ENCODE measurements at places on chromosomes 16 and 17. TPM values are rescaled to one million over a fixed set of nuclear protein-coding genes. Genes with fewer than 3 reads are reported as not detected.

DNA sequence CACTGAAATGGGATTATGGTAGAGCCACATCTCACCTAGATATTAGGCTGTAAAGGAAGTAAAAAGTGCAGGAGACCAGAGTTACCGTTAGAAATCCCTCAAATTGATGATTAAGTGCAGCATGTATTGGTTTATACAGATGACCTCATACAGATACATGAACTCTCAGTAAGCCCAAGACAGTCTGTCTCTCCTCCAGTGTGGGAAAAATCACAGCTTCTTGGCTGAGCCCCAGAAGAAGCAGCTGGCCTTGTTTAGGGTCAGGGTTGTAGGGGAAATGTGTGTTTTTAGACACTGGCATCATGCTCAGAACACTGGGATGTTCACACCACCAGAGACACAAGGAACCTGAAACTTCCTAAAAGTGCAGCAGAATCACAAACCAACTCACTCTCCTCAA, 135.9 kb downstream of the KATNIP start:
- H3K27me3 ChIP-seq = no peaks in the 10 kb centered on the region
- H3K4me3 ChIP-seq = no peak overlapping the region
- H3K36me3 ChIP-seq = peaks cover 20% of the 10 kb centered on the region
- no peak for DNase-seq
- no peak overlapping the region for H3K27ac ChIP-seq
- no peaks in the 10 kb centered on the region for H3K4me1 ChIP-seq

The KRT25 gene
- not detected for polyA plus RNA-seq

The SPN gene
- not detected for polyA plus RNA-seq

DNA sequence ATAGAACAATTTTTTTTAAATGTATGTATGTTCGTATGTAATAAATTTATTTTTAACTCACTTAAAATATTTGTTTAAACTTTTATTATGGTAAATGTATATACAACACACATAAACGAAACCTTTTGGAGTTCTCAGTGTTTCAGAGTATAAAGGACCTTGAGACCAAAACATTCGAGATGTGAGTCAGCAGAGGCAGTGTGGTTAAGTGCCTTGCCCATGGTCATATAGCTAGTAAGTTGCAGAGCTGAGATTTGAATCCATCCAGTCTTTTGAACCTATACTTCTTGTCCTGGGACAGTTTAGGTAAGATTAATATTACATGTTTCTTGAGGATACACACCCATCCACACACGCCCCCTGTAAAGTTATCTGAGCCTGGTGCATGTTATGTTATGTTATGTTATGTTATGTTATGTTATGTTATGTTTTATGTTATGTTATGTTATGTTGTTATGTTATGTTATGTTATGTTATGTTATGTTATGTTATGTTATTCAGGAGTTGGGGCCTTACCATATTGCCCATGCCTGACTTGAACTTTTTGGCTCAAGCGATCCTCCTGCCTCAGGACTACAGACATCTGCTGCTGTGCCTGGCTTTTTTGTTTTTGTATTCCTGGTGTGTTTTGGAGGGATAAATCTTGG, 41.8 kb downstream of the TNRC6A start:
- peaks cover 15% of the 10 kb centered on the region for H3K4me1 ChIP-seq
- no peak overlapping the region for H3K27ac ChIP-seq
- DNase-seq = no peak
- H3K36me3 ChIP-seq = peaks cover 11% of the 10 kb centered on the region

DNA sequence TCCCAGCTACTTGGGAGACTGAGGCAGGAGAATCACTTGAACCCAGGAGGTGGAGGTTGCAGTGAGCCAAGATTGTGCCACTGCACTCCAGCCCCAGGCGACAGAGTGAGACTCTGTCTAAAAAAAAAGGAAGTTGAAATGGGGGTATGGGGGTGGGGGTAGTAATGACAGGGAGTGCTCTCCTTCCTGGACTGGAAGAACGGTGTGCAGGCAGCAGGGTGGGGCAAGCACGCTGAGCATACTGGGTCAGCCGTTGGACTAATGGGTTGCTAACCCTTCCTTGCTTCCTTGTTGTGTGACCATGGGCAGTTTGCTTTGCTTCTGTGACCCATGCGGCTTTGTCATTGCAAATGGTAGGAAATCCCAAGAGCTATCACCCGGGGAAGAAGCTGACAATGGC, 16.5 kb downstream of the KATNIP start:
- H3K4me3 ChIP-seq = peak overlapping the region; percentile 72
- H3K27me3 ChIP-seq = no peaks in the 10 kb centered on the region
- no peak for DNase-seq

GRCh38 chr17:9973669-9974447, 68.8 kb upstream of the RCVRN start:
- DNase-seq = no peak
- no peak overlapping the region for H3K4me3 ChIP-seq
- no peaks in the 10 kb centered on the region for H3K27me3 ChIP-seq
- H3K4me1 ChIP-seq = no peaks in the 10 kb centered on the region
- no peak overlapping the region for H3K27ac ChIP-seq

DNA sequence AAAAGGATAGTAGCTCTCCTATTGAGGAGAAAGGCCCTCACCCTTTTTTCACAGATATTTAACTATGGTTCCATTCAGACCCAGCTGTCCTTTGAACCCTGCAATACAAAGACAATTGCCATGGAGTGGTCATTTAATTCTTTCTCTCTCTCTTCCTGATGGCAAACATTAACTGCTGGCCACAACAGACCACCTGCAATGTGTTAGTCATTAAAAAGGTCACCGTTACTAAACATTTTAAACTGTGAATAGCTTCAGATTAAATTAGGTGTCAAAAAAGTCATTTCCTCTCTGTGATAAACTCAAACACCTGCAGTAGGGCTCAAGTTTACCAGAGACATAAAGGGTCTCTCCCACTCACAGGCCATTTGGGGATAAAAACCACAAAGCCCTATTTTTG, 697.2 kb downstream of the TOX3 start:
- H3K36me3 ChIP-seq = no peaks in the 10 kb centered on the region
- no peak overlapping the region for H3K27ac ChIP-seq
- no peak overlapping the region for H3K4me3 ChIP-seq
- DNase-seq = no peak
- no peaks in the 10 kb centered on the region for H3K27me3 ChIP-seq
- no peaks in the 10 kb centered on the region for H3K4me1 ChIP-seq

DNA sequence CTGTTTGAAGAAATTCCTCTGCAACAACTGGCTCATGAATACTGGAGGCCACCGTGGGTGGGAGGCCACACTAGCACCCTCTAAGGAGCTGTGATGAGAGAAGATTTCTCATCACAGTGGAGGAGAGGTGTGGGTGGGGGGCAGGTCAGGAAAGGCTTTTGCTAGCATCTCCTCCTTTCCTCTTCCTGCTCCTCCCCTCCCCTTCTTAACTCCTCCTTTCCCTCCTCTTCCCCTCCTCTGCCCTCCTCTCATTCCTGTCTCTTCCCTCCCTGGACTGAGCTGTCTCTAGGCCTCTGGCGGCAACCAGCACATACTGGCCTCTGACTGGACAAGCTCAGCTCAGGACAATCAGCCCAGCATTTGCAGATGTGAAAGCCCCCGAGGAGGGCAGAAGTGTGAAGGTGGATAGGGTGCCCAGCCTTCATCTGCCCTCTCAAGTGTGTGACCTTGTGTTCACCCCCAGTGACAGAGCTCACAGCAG, 19.0 kb upstream of the LHX1 start:
- H3K4me1 ChIP-seq = no peaks in the 10 kb centered on the region
- no peaks in the 10 kb centered on the region for H3K36me3 ChIP-seq
- H3K27me3 ChIP-seq = peaks cover 23% of the 10 kb centered on the region
- H3K27ac ChIP-seq = peak overlapping the region; percentile 63
- no peak overlapping the region for H3K4me3 ChIP-seq

GRCh38 chr16:72850853-72851252, 197.1 kb downstream of the ZFHX3 start:
- no peak overlapping the region for H3K4me3 ChIP-seq
- H3K4me1 ChIP-seq = peaks cover 20% of the 10 kb centered on the region
- H3K27ac ChIP-seq = no peak overlapping the region

- no peaks in the 10 kb centered on the region for H3K4me1 ChIP-seq
- no peaks in the 10 kb centered on the region for H3K27me3 ChIP-seq
- no peak for DNase-seq
- no peak overlapping the region for H3K4me3 ChIP-seq
These were observed 155.0 kb upstream of the KCNJ18 start for GRCh38 chr17:21537302-21537701.

The ZDHHC1 gene
- 0.17 TPM for polyA plus RNA-seq

DNA sequence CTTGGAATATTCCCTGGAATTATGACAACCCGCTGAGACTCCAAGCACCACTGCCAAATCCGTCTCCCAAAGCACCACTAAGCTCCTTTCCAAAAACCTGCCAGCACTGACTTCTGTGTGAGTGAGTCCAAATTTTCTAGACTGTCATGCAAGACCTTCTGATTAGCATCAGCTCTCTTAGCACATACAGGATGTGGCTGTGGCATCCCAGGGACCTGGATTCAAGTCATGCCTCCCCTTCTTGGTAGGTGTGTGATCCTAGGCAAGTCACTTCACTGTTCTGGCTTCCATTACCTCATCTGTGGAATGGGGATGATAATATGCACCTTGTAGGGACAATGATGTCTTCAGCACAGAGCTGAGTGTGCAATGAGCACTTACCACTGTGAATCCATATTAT, 38.3 kb upstream of the USP7 start:
- peaks cover 5% of the 10 kb centered on the region for H3K27me3 ChIP-seq
- H3K36me3 ChIP-seq = no peaks in the 10 kb centered on the region
- no peak for DNase-seq
- H3K4me3 ChIP-seq = no peak overlapping the region
- no peaks in the 10 kb centered on the region for H3K4me1 ChIP-seq

GRCh38 chr17:44636562-44636961, 19.7 kb upstream of the MEIOC start:
- DNase-seq = peak; percentile 14
- H3K4me3 ChIP-seq = no peak overlapping the region

The GSG1L gene
- not detected for polyA plus RNA-seq

DNA sequence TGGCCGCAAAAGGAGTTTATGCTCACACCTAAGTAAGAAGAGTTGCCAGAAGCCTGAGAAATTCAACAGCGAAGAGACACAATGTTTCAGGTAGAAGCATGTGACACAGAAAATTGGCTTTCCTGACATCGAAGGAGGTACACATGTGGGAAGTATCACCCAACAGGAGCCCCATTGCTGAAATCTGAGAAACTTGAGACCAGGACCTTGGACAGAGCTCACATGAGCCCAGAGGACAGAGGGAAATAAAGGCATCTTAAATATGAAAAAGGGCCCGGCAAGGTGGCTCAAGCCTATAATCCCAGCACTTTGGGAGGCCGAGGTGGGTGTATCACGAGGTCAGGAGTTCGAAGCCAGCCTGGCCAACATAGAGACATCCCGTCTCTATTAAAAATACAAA, 304.1 kb upstream of the C16orf82 start:
- DNase-seq = no peak
- no peak overlapping the region for H3K4me3 ChIP-seq
- H3K27me3 ChIP-seq = peaks cover 6% of the 10 kb centered on the region
- H3K4me1 ChIP-seq = no peaks in the 10 kb centered on the region

The KRTAP4-6 gene
- 2.0 TPM for polyA plus RNA-seq

The RNF222 gene
- polyA plus RNA-seq = 0.23 TPM

DNA sequence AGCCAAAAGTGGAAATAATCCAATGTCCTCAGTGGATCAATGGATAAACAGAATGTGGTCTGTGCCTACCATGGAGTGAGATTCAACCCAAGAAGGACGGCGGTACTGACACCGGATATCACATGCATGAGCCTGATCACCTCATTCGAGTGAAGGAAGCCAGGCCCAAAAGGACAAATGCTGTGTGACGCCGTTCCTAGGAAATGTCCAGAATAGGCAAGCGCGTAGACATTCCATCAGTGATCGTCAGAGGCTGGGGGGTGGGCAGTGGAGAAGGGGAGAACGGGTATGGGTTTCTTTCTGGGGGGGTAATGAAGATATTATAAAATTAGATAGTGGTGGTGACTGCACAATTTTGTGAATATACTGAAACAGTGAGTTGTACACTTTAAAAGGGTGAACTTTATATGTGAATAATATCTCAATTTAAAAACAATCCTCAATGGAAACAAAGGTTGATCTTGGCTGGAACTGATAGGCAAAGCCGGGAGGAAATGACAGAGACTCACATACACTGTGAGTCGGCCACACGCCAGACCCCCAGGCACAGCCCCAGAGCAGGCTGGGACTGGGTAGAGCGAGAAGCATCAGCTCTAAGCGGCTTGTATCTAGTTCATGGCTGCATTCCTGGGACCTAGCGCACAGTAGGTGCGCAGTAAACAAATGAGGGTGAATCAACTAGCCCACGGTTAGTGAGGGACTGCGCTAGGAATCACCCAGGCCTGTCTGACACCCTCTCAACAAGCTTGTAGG, 3.5 kb downstream of the DBNDD1 start:
- H3K27me3 ChIP-seq = no peaks in the 10 kb centered on the region
- peak overlapping the region; percentile 5 for H3K4me3 ChIP-seq
- H3K4me1 ChIP-seq = peaks cover 30% of the 10 kb centered on the region

The RNF43 gene
- 0.49 TPM for polyA plus RNA-seq

The UNC45B gene
- polyA plus RNA-seq = not detected

DNA sequence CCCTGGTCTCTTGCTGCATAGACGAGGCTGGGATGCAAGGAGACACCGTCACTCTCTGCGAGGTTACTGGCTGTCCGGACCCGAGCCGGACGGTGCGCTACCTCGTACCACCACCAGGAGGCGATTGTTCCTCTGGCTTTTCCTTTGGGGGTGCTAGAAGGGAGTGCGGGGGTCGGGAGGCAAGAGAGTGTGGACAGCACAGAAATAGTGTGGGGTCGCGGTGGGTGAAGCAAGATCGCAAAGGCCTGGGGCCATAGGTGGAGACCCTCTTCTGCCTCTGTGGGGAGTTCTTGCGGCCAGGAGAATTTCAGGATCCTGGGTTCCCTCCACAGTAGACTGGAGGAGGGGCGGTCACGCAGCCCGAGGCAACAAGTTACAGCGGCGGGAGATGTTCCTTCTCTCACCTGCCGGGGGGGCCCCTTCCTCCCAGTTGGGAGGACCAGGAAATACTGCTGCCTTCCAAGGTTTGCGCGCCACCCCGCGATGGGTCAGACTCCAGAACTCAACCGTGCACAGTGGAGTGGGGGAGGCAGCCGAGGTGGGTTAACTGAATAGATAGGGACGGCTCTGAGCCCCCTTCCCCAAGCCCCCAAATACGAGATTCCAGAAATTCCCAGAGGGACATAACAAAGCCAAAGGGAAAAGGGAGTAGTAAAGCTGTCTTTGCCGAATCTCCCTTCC, 6.9 kb downstream of the PHOSPHO1 start:
- DNase-seq = peak; percentile 46
- H3K27ac ChIP-seq = peak overlapping the region; percentile 41
- no peaks in the 10 kb centered on the region for H3K27me3 ChIP-seq
- peak overlapping the region; percentile 84 for H3K4me3 ChIP-seq

The GLYR1 gene
- 36.6 TPM for polyA plus RNA-seq

The KRTAP1-1 gene
- polyA plus RNA-seq = not detected

The CHAD gene
- not detected for polyA plus RNA-seq

- H3K27me3 ChIP-seq = no peaks in the 10 kb centered on the region
- no peak overlapping the region for H3K4me3 ChIP-seq
- H3K27ac ChIP-seq = no peak overlapping the region
- no peaks in the 10 kb centered on the region for H3K36me3 ChIP-seq
- H3K4me1 ChIP-seq = peaks cover 1% of the 10 kb centered on the region
- no peak for DNase-seq
These were observed 232.4 kb downstream of the IRX3 start for GRCh38 chr16:54053891-54054820.

GRCh38 chr17:44900894-44901293, 1.6 kb upstream of the EFTUD2 start:
- H3K27me3 ChIP-seq = no peaks in the 10 kb centered on the region
- no peaks in the 10 kb centered on the region for H3K36me3 ChIP-seq
- peaks cover 14% of the 10 kb centered on the region for H3K4me1 ChIP-seq
- DNase-seq = no peak
- no peak overlapping the region for H3K4me3 ChIP-seq
- peak overlapping the region; percentile 6 for H3K27ac ChIP-seq

The NOG gene
- 0.16 TPM for polyA plus RNA-seq

The IL21R gene
- polyA plus RNA-seq = 77.2 TPM

The CCDC200 gene
- not detected for polyA plus RNA-seq

The PARD6A gene
- 12.5 TPM for polyA plus RNA-seq
